Umbilical cord (tissue), 2 donors: ENCODE measurements at places on chromosomes 4 and X. TPM values are rescaled to one million over a fixed set of nuclear protein-coding genes. Genes with fewer than 3 reads are reported as not detected.

GRCh38 chrX:48558271-48558670, 16.0 kb upstream of the RBM3 start:
- DNase-seq, result no peak

DNA sequence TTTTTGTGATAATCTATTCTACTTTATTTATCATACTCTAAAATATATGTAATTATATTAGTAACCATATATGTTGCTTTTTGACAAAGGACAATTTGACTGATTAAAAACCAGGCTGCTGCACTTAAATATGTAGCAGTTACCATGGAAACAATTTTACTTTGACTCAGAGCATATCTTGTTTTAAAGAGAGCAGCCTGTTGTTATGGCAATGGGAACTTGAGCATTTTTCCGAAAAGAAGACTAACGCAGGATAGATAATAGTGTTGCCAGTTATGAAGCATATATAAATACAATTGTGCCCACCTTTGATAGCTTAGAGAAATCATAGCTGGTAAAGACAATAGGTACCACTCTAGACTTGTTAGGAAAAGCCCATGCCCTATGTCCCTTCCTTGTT, 283.0 kb downstream of the GASK1B start:
- peak; percentile 66 for DNase-seq

DNA sequence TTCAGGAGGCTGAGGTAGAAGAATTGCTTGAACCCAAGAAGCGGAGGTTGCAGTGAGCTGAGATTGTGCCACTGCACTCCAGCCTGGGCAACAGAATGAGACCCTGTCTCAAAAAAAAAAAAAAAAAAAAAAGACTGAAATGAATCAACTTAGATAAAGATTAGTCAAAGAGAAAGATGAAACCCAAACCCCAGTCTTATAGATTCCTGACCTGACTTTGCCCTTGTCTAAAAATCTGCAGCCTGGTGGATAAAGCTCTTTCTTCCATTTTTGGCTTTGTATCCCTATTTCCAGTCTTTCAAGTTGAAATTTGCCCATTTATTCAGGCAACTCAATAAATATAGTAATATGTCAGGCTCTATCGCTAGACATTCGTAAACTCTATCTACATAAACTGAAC, 39.3 kb upstream of the SPINK2 start:
- no peak for DNase-seq

Gene PRR32
- total RNA-seq, result 0.48 TPM

GRCh38 chr4:142467088-142467487, 379.0 kb downstream of the INPP4B start:
- DNase-seq, result no peak

Gene STAP1
- 5.5 TPM for total RNA-seq

Gene HAND2
- 116 TPM for total RNA-seq

Gene PCGF3
- 48.4 TPM for total RNA-seq

- DNase-seq, result no peak
Observed at GRCh38 chrX:23052324-23052723, 52.6 kb downstream of the DDX53 start.

Gene ZBED1
- 23.8 TPM for total RNA-seq

Gene OTUD6A
- not detected for total RNA-seq

DNA sequence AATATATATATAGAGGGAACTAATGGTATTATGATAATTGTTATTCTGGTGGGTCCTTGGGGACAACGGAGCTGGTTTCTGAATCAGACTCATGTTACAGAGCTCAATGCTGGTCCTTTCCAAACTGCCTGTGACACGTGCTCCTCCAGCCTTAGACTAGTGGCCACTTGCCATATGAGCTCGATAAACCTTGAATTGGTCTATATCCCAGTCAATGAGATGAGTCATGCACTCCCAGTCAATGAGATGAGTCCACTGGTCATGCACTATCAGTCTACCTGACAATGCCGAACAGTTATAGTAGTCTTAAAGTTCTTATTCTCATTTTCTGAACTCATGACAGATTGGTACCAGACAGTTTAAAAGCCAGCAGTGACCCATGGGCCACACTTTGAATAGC, 325.2 kb downstream of the LDB2 start:
- no peak for DNase-seq

Gene FAM236A
- not detected for total RNA-seq

Gene ITIH6
- 0.48 TPM for total RNA-seq

DNA sequence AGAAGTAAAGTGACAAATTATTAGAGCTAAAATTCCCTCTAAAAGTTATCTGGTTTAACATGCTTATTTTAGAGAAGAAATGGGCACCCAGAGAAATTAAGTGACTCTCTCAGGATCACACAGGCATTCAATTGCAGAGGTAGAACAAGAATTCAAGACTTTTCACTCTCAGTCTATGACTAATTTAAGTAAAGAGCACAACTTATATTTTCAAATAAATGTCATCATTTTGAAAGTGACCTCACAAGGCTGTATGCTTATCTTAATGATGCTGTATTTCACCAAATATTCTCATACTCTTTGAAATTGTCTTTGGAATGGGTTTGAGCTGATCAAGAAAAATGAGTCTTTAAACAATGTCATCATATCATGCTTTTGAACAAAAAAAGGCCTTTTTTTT, 15.3 kb downstream of the GPR174 start:
- DNase-seq, result no peak

DNA sequence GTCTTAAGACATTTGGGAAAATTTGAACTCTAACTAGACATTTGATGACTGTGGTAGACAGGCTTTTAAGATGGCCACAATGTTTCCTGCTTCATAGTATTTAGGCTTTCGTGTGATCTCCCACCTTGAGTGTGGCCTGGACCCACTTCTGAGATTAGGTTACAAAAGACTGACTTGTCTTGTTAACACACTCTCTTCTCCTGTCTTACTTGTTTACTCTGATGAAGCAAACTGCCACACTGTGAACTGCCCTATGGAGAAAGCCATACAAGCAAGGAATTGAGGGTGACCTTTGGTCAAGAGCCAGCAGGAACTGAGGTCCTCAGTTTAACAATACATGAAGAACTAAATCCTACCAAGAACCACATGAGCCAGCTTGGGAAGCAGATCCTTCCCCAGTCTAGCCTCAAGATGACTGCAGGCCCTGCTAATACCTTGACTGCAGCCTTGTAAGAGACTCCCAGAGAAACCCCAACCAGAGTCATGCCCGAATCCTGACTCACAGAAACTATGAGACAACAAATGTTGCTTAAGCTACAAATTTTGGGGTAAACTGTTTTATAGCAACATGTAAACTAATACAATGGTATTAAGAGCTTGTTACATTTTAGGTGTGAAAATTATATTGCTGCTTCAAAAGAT, 20.3 kb downstream of the UBA6 start:
- DNase-seq, result no peak

- DNase-seq, result no peak
Observed at GRCh38 chr4:42855779-42856178, 36.7 kb upstream of the GRXCR1 start.

Gene GUCY1B1
- 53.9 TPM for total RNA-seq

DNA sequence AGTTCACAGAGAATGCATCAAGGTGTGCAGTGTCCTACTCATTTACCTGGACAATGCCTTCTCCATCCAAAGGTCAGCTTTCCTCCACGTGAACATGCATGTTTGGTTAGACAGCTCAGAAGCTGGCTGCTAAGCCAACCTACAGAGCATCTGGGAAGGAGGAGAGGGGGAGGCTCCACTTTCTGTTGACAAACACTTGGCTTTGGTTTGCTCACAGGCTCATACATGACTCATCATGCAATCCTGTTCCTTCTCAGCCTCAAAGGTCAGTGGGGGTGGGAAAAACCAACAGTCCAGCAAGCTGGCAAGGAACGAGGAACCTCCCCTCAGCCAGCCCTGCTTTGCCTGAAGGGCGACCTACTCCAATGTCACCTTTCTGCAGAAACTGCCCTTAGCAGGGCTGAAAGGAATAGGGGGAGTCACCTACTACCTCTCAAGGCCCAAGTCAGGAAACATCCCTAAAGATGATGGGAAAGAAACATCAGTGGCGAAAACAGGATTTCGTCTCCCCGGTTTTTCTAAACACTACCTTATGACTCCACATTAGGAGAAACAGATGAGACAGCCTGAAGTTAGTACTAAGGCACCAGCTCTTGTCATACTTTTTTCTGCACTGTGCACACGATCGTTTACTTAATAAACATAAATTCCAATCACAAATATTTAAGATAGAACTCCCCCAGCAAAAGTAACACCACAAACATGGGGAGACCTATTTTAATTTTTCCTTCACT, 37.9 kb downstream of the RELL1 start:
- peak; percentile 82 for DNase-seq

GRCh38 chr4:150342945-150343344, 239.0 kb upstream of the MAB21L2 start:
- no peak for DNase-seq

GRCh38 chrX:70998411-70999027, 67.6 kb upstream of the SLC7A3 start:
- DNase-seq, result peak; percentile 68

DNA sequence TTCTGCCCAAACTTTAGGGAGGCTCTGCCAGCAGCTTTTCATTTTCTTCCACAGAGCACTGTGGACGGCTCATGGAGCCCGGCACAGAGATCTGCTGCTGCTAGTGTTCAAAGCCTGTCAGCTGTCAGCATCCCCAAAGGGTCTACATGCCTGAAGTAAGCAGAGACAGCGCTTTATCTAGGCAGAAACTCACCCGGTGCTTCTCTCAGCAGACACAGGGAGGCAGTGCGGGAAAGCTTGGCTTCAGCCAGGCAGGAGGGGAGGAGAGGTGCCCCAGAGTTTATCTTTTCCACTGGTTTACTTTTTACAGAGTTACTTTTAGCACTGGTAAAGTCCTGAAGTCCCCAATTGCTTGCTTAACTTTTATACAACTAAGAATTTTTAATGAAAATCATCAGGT, 339.3 kb downstream of the NKX6-1 start:
- DNase-seq, result peak; percentile 29

DNA sequence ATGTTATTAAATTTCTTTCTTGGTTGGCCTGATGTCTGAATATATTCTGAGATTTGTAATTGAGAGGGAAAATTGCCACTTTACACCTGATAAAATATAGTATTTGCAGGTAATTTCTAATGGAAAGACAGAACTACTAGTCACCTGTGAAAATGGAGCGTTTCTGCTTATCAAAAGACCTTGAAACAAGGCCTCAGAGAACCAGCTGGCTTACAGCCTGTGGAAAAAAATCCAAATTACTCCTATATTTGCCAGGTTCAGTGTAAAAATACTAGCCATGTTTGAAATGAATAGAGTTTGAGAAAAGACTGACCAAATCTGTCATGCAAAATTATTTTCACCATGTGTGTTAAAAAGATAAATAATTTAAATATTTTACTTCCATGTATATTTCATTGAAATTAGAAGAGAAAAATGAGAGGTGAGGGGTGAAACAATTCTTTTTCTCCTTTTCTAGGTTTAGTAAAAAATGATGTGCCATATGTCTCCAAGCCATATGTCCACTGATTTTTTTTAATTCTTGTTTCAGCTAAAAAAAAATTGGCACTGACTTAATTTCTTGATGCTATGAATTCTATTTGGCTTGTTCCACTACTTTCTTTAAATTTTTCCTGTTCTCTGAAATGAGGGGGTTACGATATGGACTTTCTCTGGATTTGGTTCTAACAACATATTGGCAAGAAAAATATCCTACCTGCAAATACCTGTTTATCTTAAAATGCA, 464.9 kb downstream of the GRXCR1 start:
- no peak for DNase-seq

DNA sequence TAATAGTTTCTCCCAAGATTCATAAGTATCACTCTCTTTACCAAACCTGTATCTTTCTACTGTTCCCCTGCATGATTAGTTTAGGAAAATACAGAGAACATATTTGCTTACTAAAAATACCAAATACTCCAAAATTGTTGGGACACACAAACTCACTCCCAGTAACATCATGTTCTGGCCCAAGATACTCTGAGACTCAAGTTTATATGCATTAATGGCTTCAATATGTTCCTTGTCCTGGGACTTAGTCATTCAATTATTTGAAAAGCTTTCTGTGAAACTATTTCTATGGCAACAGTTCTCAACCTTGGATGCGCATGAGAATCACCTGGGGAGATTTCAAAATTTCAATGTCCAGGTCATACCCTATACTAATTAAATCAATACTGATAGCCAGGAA, 138.9 kb upstream of the PTCHD1 start:
- no peak for DNase-seq

Gene QDPR
- 9.4 TPM for total RNA-seq

GRCh38 chrX:79573760-79574159, 206.6 kb upstream of the ITM2A start:
- no peak for DNase-seq

- DNase-seq, result no peak
Observed at GRCh38 chr4:185311113-185311888, 84.4 kb downstream of the LRP2BP start.

Gene QRFPR
- total RNA-seq, result not detected

Gene PABPC5
- total RNA-seq, result 7.5 TPM

- DNase-seq, result no peak
Observed at GRCh38 chr4:145511913-145512522, 30.4 kb downstream of the SMAD1 start.

DNA sequence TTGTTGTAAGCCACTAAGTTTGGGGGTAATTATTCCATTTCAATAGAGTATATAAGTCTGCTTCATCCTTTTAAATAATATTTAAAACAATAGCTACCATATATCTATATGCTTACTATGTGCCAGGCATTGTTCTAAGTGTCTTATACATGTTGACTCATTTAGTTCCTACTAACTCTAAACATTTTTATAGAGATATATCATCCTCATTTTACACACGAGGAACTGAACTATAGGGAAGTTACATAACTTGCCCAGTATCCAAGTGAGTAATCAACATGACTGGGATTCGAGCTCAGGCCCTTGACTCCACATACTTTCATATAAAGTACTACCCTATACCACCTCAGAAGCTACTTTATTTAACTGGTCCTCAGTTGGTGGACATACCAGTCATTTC, 175.3 kb upstream of the RAI2 start:
- no peak for DNase-seq

- no peak for DNase-seq
Observed at GRCh38 chr4:67581208-67581857, 22.8 kb downstream of the STAP1 start.

- peak; percentile 75 for DNase-seq
Observed at GRCh38 chr4:142960126-142960525, 114.0 kb upstream of the INPP4B start.

Gene OPN1LW
- total RNA-seq, result not detected

Gene GUCY1A1
- total RNA-seq, result 252 TPM

Gene FAM133A
- total RNA-seq, result 8.2 TPM

Gene STATH
- total RNA-seq, result 5.8 TPM

GRCh38 chr4:168408620-168409019, 71.7 kb downstream of the DDX60L start:
- peak; percentile 95 for DNase-seq

Gene PABPC1L2A
- total RNA-seq, result not detected

DNA sequence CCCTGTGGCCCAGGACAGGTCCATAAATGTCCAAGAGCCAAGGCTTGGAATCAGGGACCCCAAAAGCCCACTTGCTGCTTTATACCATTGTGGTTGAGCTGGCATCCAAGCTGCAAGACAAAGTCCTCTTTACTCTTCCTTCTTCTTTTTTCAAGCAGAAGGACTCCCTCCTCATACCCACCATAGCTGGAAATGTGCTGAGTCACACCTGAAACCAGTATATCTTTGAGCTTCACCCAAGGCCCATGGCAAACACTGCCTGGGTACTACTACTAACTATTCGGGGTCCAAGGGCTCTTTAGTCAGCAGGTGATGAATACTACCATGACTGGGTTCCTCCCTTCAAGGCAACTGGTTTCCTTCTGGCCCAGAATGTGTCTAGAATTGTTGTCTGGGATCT, 37.3 kb upstream of the NMU start:
- DNase-seq, result no peak
